Neural cell (in vitro differentiated cells): ENCODE measurements at places on chromosomes 2 and 18. TPM values are rescaled to one million over a fixed set of nuclear protein-coding genes. Genes with fewer than 3 reads are reported as not detected.

Gene SLC14A1
- not detected in 2 replicates for polyA plus RNA-seq

Gene ANKRD30BL
- not detected in 2 replicates for polyA plus RNA-seq

Gene CRIM1
- 6.7 and 6.8 TPM in 2 replicates for polyA plus RNA-seq

Gene RAD51AP2
- 0.54 and 0.62 TPM in 2 replicates for polyA plus RNA-seq

Gene PCARE
- polyA plus RNA-seq, result not detected in 2 replicates

Gene CRACDL
- polyA plus RNA-seq, result 0.85 and 1.6 TPM in 2 replicates

Gene VIL1
- polyA plus RNA-seq, result 0.06 TPM in 1 of 2 replicates, not detected in the other

Gene EGR4
- polyA plus RNA-seq, result 0.90 TPM in 1 of 2 replicates, not detected in the other

Gene AQP12A
- not detected in 2 replicates for polyA plus RNA-seq

Gene ACKR3
- polyA plus RNA-seq, result 0.74 and 1.7 TPM in 2 replicates

Gene MERTK
- polyA plus RNA-seq, result 0.16 and 0.53 TPM in 2 replicates

Gene SP5
- polyA plus RNA-seq, result 0.15 TPM in 1 of 2 replicates, not detected in the other

Gene SAG
- 1.1 TPM in 1 of 2 replicates, not detected in the other for polyA plus RNA-seq

Gene MDH1B
- polyA plus RNA-seq, result 11.7 and 17.8 TPM in 2 replicates

Gene SERPINB12
- polyA plus RNA-seq, result not detected in 2 replicates

Gene RGPD8
- polyA plus RNA-seq, result 6.8 and 12.0 TPM in 2 replicates

Gene FSIP2
- 11.0 and 12.2 TPM in 2 replicates for polyA plus RNA-seq

Gene ARHGAP25
- polyA plus RNA-seq, result not detected in 2 replicates

Gene IL37
- not detected in 2 replicates for polyA plus RNA-seq

Gene MATN3
- polyA plus RNA-seq, result 0.60 and 0.90 TPM in 2 replicates
